ENCODE measurements at places on chromosomes 5 and 9.

GRCh38 chr9:136763649-136764035 is 676 bp downstream of the LCN15 start:
- no peak for DNase-seq

- no peak for DNase-seq
These were observed at the start of gene ADAMTS19 for GRCh38 chr5:129459777-129460671. Gene ADAMTS19, plus strand, starts transcription at chr5:129460298. Its CDS starts 94 bp downstream, at chr5:129460392.

DNA sequence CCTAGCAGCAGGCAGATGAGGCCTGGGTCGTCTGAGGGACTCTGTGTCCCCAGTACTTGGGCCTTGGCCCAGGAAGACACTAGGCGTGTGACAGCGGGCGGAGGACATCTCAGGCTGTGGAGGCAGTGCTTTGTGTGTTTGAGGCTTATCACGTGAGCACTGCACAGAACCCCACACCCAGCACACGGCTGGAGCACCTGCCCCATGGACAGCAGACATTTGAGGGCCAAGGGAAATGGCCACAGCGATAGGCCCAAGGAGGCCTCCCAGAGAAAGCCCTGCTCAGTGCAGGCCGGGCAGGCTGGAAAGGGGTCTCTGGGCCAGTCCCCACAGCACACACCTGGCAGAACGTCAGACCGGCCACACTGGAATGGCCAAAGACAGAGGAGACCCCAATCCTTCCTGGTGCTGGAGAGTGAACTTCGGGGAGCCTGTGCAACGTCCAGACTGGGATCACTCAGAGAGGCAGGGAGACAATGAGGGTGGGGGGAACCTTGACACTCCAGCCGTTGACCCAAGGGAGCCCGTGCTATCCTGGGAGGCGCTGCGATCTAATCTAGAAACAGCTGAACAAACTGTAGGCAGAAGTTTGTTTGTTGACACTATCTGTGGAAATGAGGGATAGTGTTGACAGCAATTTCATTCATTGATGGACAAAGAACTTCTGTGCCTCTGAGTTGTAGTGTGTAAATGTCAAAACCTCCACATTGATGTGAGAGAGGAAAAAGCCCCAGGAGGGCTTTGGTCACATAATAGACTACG is 19.6 kb upstream of the FLT4 start:
- no peak for DNase-seq

GRCh38 chr9:123724211-123724796 is 205.6 kb downstream of the DENND1A start:
- no peak for DNase-seq

DNA sequence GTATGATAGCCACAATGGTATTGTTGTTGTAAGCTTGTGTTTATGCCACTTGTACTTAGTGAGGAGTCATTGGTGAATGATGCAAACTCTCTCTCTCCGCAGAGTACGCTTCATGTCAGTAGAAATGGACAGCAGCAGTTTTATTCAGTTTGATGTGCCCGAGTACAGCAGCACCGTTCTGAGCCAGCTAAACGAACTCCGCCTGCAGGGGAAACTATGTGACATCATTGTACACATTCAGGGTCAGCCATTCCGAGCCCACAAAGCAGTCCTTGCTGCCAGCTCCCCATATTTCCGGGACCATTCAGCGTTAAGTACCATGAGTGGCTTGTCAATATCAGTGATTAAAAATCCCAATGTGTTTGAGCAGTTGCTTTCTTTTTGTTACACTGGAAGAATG is 18.8 kb downstream of the ZBTB34 start:
- DNase-seq: no peak

- no peak for DNase-seq
These were observed 97.3 kb upstream of the ADAMTS16 start for GRCh38 chr5:5042806-5043205.

GRCh38 chr9:93009337-93010015 is 49.0 kb upstream of the SUSD3 start:
- no peak for DNase-seq

DNA sequence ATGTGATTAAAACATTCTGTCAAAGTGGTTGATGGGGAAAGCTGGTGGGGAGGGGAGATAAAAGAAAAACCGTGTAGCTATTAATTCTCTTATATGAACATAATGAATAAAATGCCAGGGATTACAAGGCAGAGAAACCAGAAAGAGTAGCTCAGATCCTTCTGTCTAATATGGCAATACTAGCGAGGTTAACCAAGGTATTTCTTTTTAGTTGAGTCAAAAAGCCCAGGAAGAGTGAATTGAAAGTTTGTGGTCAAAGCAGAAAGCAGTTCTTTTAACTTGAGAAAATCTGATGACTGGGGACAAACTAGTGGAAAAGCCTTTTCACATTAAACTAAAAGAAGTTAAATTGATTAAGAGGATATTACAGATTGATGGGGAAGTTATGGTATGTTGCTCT is 76.0 kb downstream of the ERBIN start:
- no peak for DNase-seq

DNA sequence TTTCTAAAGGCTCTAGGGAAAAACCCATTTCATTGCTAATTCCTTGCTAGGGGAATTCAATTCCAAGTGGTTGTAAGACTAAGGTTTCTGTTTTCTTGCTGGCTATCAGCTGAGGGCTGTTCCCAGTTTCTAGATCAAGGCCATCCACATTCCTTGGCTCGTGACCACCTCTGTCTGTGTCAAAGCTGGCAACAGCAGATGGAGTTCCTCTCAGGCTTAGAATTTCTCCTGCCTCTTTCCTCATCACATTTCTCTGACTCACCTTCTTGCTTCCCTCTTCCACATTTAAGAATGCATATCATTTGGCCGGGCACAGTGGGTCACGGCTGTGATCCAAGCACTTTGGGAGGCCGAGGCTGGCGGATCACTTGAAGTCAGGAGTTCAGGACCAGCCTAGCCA is 19.0 kb downstream of the DAB2IP start:
- no peak for DNase-seq

DNA sequence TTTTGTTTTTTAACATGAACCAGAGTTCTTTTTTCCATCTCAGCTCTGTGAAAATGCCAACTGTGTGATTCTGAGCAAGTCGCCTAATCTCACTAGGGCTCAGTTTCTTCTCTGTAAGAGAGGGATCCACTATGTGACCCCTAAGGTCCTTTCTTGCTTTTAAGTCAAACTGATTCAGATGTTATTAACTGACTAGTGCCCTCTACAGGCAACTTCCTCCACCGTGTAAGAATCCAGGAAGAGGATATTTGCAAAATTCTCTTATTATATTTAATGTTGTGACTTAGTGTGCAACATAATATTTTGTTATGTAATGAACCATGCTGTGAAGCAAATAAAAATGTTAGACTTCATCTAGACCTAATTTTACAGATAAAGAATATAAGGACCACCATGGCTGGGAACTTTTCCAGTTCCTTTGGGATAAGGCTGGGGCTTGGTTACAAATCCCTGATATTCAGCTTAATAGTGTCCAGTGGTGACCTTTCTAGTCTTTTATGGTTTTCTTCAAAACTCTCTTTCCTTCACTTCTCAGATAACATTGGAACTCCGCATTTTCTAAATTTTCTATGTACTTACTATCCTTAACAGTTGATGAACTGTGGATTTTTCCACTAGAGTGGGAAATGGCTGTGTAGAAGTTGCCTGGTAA is 244.7 kb downstream of the PIK3R1 start:
- DNase-seq: peak; percentile 23

DNA sequence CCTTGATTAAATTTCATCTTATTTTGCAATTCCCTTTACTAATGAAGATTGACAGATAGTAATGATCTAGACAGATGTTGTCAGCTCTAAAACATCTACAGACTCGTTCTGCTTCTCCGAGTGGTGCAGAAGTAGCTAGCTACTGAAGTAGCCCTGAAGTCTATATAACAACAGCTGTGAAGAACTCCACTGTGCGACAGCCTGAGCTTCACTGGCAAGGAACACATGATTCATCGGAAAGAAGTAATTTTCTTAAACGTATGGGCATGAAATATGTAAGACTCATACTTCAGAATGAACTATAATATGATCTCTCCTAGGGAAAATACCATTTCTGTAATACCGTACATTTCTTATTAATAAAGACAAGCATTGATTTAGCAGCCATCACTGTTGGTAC is 96.2 kb downstream of the TRPM3 start:
- no peak for DNase-seq

DNA sequence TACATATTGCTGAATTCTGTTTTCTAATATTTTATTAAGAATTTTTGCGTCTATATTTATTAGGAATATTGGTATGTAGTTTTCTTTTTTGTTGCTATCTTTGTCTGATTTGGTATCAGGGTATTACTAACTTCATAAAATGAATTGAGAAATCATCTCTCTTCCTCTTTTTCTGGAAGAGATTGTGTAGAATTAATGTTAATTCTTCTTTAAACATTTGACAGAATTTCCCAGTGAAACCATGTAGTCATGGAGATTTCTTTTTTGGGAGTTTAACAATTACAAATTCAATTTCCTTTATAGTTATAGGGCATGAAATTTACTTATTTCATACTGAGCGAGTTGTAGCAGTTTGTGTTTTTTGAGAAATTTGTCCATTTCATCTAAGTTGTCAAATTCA is 3.3 kb upstream of the FAM170A start:
- DNase-seq: no peak

DNA sequence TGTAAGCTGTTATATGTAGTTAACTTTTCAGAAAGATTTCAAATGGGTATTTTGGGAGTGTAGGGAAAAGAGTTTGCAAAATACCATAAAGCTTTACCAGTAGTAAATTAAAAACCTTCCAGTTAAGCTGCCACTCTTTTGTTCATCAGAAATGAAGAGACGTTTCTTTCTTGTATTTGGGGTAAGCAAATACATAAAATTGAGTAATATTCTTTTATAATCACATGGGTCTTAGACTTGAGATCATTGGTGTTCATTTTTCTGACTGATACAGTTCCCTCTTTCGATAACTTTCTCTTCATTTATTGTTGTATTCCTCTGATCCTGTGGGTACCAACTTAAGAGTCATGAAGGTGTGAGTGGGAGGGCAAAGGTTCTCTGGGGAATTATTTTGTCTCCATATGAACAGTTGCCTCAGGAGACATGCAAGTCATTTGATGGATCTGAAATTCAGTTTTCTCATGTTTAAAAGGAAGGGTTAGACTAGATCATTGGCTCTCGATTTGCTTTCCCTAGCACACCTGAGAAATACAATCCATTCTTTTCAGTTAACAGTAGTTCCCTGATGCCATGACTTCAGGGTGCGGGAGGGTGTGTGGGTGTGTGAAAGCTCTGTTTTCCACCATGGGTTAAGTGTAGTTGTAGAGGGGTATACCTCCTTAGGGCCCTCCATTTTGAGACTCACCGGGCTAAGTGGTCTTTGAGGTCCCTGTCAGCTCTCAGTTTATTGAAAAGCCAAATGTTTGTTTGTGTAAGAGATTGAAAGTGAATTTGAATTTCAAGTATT is 47.7 kb downstream of the CNTRL start:
- no peak for DNase-seq

- DNase-seq: no peak
These were observed 822 bp downstream of the RASEF start for GRCh38 chr9:83061990-83062650.
